Activated CD8-positive, alpha-beta memory T cell treated with anti-CD3 and anti-CD28 coated beads for 4 hours (primary cell): ENCODE measurements at places on chromosomes 3 and 15.

GRCh38 chr3:57952208-57952631, 56.0 kb upstream of the FLNB start:
- no peak for DNase-seq

DNA sequence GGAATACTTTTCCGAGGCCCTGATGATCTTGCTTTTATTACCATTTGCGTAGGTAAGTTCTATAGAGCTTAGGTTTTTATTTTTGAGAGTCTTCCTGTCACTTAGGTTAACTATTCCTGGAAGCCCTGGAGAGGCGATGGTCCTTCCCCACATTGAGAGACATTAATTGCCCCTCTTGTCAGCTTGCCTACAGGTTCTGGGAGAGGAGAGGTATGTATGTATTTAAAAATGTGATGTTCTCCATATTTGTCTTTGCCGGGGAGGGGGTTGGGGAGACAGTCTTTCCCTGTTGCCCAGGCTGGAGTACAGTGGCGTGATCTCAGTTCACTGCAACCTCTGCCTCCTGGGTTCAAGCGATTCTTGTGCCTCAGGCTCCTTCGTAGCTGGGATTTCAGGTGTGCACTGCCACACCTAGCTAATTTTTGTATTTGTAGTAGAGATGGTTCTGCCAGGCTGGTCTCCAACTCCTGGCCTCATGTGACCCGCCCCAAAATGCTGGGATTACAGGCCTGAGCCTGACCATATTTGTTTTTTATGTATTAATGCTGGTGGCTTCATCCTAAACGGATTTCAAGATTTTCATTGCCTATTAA, 6.2 kb downstream of the RPSA start:
- DNase-seq = no peak

- no peak for DNase-seq
Observed at GRCh38 chr15:67097930-67098740, 32.7 kb downstream of the SMAD3 start.

DNA sequence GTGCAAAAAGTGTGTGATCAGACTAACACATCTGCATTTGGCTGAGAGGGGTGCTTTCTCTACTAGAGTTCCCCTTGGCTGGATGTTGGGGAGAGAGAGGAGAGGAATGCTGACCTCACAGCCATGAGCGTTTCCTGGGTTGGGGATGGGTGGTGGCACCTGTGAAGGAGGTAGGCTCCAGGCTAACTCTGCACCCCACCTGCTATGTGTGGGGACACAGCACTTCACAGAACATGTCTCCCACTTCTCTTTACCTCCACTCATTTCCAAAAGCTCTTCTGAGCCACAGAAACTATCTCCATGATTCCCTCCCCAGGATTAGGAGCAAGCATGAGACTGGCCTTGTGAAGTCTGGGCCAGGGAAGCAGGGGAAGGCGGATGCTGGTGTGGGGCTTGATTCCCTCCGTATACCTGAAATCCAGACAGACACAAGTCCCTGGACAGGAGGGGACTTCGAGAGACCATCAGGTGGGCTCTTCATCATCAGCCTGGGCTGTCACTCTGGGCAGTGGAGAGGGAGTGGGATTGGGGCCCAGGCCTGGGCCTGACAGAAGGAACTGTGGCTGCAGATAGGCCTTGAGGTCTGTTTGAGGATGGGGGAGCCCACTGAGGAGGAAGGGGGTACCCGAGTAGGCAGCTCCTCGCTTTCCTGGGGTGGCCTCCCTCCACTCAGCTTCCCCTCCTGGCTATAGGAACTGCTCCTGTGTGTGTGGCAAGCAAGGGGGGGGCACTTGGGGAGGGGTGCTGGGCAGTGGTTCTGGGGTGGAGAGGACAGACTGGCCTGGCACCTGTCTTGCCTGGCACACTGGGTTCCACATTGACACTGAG, 40.7 kb downstream of the FEM1B start:
- no peak for DNase-seq

DNA sequence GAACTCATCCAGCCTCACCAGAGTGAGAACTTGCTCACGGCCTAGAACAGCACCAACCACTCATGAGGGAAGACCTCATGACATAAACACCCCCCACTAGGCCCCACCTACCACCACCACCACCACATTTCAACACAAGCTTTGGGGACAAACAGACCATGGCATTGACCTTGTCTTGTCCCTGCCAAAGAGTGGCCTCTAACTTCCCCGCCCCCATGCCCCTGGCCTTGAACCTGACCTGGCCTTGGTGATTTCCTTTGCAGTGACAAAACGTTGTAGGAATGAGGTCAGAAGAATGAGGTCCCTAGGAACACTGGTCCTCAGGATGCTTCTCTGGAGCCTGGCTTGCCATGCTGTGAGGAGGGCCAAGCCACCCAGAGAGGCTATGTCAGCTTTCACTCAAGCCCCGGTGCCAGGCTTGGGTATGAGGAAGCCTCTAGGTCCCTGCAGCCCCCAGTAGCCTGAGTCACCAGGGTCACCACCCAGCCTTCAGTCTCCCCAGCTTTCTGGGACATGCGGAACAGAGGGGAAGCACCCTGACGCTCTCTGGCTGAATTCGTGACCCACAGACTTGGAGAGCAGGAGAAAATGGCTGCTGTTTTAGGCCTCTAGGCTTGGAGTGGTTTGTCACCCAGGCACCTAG, 57.9 kb downstream of the TPRA1 start:
- DNase-seq = no peak

DNA sequence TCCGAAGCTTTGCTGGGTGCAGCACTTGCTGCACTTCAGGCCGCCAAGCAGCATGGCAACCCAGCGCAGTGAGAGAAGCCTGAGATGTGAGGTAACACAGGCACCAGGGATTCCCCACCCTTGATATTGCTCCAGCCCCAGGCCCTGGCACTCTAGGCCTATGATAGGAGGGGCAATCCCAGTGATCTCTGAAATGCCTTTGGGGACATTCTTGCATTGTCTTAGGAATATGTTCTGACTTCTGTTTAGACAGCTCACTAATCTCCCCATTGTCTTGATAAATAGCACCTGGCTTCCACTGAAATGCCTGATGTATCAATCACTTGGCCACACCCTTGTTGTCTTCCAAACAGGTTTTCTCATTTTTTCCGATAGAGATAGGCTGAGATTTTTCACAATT, 102.8 kb downstream of the SOX14 start:
- no peak for DNase-seq

DNA sequence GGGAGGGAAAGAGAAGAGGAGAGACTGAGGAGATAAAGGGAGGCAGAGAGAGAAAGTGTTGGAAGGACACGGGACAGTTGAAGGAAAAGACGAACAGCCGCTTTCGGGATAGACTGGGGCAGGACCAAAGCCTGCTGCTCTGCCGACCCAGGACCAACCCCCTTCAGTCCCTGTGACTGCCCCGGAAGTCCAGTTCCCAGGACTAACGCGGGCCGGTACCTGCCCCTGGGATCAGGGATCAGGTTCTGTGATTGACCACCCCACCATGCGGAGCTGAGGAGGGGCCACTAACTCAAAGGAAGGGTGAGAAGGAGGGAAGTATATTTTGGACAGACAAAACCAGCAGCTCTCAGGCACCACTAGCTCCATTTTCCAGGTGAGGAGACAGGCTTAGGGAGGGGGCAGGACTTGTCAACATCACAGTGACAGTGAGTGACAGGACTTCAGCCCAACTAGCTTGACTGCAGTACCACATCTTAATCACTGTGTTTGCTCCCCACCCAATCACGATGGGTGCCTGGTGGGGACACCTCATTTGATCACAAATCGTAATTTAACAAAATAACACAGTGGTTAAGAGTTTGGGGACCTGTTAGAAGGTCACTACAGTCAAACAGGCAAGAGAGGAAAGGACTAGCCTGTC, 9.8 kb upstream of the EPHB3 start:
- DNase-seq = no peak

- DNase-seq = no peak
Observed at GRCh38 chr3:113844622-113845222, 6.1 kb downstream of the GRAMD1C start.

- no peak for DNase-seq
Observed at GRCh38 chr3:189316296-189317019, 144.7 kb downstream of the TPRG1 start.

- no peak for DNase-seq
Observed at GRCh38 chr3:140470211-140470610, 207.7 kb upstream of the TRIM42 start.

DNA sequence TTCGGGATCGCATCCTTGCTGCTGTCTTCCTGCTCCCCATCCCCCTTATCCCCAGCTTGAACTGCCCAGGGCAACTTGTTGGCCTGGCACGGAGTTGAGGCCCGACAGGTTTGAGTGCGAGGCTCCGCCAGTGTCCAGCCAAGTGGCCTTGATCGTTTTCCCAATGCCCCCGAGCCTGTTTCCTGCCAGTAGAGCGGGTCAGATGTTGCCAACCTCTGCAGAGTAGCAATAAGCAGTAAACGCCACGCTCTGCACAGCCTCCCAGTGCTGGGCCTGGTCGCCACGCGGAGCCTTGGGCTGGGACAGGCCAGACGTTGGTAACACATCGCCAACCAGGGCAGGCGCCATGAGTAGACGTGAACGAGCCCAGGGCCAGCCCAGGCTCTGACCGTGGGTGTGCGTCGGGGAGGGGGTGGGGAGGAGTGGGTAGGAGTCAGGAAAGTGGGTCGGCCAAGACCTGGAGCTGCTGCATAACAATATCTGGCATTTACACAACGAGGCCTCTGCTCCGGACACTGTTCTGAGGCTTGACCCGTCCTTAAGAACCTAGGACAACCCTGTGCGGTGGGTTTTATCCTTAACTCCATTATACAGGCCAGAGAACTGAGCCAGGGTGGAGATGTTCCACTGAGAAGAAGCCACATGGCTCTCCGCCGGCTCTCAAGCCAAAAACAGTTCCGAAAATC, 444 bp upstream of the ABHD14A start:
- no peak for DNase-seq

DNA sequence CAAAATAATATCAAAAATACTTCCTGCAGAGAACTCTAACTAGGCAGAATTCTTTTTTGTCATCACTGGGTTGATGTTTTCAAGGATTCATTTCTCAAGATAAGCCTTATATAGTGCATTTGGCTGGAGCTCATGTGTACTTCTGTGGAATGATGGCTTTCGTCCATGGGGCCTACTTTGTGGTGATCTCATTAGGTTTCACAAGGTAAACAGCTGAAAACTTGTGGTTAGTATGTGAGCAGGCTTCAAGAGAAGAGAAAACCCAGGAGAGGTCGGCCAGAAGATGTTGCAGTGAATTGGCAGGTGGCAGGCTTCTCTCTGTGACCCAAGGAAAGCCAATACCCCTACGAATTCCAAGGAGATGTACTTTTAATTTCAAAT, 121.4 kb upstream of the PHLDB2 start:
- no peak for DNase-seq

GRCh38 chr3:32614956-32615355, 44.3 kb upstream of the DYNC1LI1 start:
- no peak for DNase-seq
